ENCODE measurements at places on chromosomes 11 and 22.

- no peak for DNase-seq
Observed at GRCh38 chr11:19241260-19242178, 774 bp upstream of the E2F8 start.

GRCh38 chr11:95230810-95231126, 234 bp downstream of the SESN3 start:
- DNase-seq, result no peak

DNA sequence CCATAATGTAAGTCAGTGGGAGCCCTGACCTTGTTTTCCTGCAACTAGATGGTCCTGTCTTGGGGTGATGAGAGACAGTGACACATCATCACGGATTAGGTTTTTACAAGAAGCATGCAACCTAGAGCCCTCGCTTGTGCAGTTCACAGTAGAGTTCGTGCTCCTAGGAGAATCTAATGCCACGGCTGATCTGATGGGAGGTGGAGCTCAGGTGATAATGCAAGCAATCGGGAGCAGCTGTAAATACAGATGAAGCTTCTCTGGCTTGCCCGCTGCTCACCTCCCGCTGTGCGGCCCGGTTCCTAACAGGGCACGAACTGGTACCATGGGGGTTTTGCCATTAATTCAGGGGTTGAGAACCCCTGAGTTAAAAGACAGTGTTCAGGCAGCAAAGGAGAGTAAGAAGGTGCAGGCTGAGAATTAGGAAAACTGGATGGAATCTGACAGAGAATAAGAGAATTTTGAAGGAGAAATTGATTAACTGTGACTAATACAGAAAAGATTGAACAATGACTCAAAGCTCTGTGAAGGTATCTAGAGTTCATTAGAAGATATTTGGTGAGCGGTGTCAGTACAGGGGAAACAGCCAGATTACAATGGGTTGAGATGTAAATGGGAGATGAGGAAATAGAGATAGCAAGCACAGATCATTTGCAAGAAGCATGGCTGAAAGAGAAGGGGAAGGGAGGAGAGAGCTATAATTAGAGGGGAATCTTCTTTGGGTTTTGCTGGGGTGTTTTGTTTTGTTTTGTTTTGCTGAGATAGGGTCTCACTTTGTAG, 21.0 kb downstream of the WEE1 start:
- no peak for DNase-seq

GRCh38 chr11:77473801-77474683, at the start of gene PAK1:
Gene PAK1 (minus strand): TSS chr11:77474094. CDS start chr11:77392520, 81,574 bp downstream.
- peak; percentile 93 for DNase-seq

- no peak for DNase-seq
Observed at GRCh38 chr22:29156507-29156906, 49.2 kb upstream of the EMID1 start.

GRCh38 chr11:128924104-128924503, 18.6 kb downstream of the TP53AIP1 start:
- DNase-seq, result no peak

- DNase-seq, result no peak
Observed at GRCh38 chr11:3156282-3156660, 8.8 kb downstream of the OSBPL5 start.
